ENCODE measurements at places on chromosomes 2 and 18. TPM values are rescaled to one million over a fixed set of nuclear protein-coding genes. Genes with fewer than 3 reads are reported as not detected.

- DNase-seq = no peak
Observed at GRCh38 chr18:34873986-34874580, 164.0 kb downstream of the DTNA start.

- DNase-seq = no peak
Observed at GRCh38 chr2:83475371-83475770, 983.7 kb downstream of the SUCLG1 start.

DNA sequence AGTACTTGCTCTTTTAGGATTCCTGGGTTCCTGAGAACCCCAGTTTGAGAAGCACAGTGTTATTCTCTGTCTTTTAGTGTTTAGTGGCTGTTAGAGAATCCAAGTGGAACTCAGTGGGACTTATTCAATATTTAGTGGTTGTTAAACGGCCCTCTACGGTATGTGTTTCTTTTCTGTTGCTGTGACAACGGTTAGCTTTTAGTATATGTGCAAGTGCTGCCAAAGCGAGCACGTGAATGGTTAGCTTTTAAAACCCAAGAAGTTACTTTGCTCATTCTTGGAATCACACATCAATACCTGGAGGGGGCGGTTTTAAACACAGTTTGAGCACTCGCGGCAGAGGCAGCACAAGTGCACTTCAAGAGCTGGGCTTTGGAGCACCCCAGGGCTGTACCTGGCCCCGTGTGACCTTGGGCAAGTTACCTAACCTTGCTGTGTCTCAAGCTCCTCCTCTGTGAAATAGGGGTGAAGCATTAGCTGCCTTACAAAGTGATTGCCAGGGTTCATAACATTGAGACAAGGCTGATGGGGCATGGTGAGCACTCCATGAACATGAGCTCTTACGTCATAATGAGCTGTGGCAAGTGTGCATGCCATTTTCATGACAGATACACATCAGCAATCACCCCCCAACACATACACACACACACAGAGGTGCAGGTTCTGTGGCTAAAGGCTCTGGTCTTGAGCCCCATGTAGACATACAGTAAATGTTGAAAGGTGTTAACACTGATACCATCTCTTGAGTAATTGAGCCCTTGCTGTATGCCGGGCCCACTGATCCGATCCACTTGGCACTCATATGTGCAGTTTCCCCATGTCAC, 234.1 kb downstream of the ALPK2 start:
- DNase-seq = no peak

DNA sequence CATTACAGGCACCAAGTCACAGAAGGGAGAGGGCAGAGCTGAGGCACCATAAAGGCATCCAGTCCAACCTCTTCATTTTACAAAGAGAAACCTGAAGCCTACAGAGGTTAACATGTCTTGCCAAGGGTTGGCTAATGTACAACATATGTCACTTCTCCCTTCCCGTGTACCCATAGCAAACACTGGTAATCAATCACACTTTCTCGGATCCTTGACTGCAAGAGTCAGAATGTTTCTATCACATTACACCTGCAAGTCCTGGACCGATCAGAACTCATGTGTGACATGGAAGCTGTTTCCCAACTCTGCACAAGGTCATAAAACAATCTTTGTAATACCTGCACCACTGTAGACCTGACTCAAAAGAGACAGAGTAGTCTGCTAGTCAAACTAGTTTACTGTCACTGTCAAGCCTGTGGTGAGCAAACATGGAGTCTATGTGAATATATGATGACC, 6.0 kb downstream of the ANKRD44 start:
- DNase-seq = no peak

DNA sequence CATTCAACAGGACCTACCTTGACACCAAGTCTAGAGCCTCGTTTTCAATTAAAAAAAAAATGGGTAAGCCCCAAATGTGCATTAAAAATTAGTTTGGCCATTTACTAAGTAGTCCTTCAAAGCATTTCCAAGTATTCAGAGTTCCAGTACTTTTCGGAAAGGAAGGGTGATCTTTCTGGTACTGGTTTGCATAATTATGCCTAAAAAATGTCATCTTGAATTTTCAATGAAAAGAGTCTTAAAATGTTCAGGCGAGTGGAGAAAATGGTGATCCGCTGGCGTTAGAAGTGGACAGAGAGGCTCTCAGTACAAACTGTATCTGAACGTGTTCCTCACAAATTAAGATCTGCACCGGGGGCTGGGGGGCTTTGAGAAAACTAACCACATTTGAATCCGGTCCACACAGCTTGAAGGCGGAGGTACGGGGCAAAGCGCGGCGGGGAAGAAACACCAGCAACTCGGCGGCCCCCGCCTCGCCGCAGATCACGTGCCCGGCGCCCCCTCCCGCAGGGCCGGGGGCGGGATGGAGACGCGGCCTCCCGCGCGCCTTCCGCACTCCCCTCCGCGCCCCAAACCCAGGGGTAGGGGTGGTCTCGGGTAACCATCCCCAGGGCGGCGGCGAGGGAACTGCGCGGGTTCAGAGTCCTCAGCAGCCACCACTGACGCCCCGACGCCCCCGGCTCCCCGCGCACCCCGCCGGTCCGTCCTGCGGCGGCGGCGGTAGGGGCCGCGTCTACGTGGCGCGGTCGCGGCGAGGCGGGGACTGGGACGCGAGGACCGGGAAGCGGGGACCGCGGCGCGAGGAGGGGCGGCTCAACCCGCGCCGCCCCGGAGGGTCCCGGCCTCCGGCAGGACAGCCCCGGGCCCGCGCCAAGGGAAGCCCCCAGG, 564 bp downstream of the LPIN2 start:
- DNase-seq = no peak

- no peak for DNase-seq
Observed at GRCh38 chr2:36392571-36393255, 37.1 kb downstream of the CRIM1 start.

GRCh38 chr2:12211326-12212175, 465.1 kb downstream of the LPIN1 start:
- no peak for DNase-seq

GRCh38 chr2:156456616-156457015, 20.4 kb downstream of the GPD2 start:
- no peak for DNase-seq

- no peak for DNase-seq
Observed at GRCh38 chr2:179307616-179308371, 43.2 kb upstream of the SESTD1 start.

GRCh38 chr2:65587779-65588178, 155.4 kb upstream of the SPRED2 start:
- no peak for DNase-seq

DNA sequence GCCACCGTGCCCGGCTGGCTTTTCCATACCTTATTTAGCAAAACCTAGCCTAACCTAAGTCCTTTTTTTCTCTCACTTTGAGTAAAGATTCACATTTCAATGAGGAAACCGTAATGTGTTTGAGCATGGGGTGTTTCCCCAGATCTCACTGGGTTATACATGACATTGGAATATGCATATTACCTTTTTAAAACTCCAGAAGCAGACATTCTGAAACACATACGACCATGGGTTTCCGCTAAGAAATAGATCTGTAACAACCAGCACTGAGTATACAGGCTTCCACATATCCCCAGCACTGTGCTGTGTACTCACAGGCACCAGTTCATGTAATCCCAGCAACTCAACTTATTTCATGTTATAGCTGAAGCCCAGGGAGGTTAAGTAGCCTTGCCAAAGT, 41.0 kb upstream of the FOSL2 start:
- DNase-seq = no peak

- no peak for DNase-seq
Observed at GRCh38 chr2:189178054-189178453, 1.5 kb downstream of the COL5A2 start.

The KLHL41 gene
- total RNA-seq = 0.72 TPM

The TCF23 gene
- 0.12 TPM for total RNA-seq

The HNMT gene
- total RNA-seq = 91.3 TPM

The CFAP221 gene
- total RNA-seq = 1.2 TPM

The NAGK gene
- total RNA-seq = 72.1 TPM

The FBXO36 gene
- 3.0 TPM for total RNA-seq

The MARCHF4 gene
- not detected for total RNA-seq

The CCDC74B gene
- 1.8 TPM for total RNA-seq

The RUFY4 gene
- not detected for total RNA-seq

The PARD6G gene
- total RNA-seq = 4.5 TPM

The CD207 gene
- total RNA-seq = 0.47 TPM

The NYAP2 gene
- total RNA-seq = not detected
